ENCODE measurements at places on chromosomes 2 and 18.

GRCh38 chr2:142290931-142291330 lies 160.1 kb upstream of the LRP1B start:
- no peak for DNase-seq

- no peak for DNase-seq
Measured at GRCh38 chr2:222998459-222998858, 53.5 kb upstream of the KCNE4 start.

DNA sequence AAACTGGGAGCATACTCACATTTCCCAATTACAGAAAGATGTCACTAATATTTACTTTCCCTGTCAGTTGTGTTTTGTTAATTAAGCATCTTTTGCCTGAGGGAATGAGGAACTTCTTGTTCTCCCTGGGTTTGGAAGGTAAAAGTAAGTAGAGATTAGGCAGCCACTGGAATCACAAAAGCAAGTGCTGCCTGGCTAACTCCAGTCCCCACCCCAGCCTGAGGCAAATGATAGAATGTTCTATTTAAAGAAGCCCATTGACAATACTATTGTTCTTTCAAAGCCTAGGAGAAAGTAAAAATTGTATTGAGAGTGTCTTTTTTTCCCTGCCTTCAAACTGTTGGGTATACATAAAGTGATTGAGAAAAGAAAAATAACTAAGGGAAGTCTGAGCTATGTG lies 93.8 kb downstream of the MBD2 start:
- no peak for DNase-seq

DNA sequence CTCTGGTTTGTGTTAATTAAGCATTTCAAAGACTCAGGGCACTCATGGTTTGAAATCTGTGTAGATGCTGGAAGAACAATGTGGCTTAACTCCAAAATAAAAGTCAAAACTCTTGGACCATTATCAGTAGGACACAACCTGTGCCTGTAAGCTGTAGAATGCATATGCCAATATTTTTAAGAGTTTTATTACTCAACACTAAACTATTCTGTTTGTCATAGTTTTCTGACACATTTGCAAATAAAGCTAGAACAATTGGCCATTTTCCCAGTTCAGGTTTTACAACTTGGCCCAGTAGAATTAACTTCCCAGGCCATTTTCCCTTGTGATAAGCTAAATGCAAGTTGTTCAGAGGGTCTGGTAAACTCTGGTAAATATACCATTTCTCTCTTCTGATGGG lies 713.1 kb downstream of the CBLN2 start:
- DNase-seq = no peak

DNA sequence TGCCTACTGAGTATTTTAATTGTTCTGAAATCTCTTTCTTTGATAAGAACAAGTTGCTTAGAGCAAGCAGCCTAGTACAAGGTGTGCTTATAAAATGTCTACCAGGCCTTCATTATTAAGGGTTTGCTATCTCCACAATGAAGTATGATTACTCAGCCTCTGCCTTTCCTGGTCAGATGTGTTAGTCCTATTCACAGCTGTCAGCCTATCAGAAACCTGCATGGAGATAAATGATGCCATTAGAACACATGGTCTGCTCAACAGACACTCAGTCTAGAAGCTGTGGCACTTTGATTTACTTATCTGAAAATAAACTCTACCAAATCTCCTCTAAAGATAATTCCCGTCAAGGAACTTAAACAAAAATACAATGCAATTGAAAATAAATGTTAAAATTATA lies 448.7 kb downstream of the ERBB4 start:
- DNase-seq = no peak

DNA sequence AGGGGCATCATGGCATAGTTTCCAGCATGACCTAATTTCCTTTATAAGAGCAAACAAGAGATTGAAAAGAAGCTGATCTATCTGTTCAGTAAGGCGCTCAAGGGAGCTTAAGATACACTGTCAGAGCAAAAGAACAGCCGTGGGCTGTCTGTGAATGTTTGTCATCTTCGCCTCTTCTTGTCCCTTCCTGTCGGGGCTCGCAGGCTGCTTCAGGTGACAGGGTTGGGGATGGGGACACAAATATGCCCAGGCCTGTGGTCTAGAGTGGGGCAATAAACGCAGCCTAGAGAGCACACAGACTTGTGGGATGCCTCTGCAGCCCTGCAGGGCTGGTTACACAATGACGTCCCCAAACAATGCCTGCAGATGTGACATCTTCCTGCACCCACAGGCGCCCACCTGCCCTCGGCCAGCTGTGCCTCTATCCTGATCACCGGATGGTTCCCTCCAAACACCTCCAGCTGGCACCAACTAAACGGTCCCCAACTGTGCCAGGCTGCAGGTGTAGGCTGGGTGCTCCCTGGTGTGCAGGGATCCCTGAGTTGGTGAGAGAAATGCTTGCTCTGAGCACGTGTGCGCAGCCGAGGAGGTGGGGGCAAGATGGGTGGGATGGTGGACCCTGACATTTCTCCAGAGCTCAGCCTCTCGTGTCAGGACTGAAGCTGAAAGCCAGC lies 72.8 kb downstream of the EDAR start:
- no peak for DNase-seq

- DNase-seq = no peak
Measured at GRCh38 chr2:11616851-11617415, 53.1 kb downstream of the NTSR2 start.

- no peak for DNase-seq
Measured at GRCh38 chr18:35827275-35827902, 145.1 kb upstream of the RMP24 start.

GRCh38 chr18:75276818-75277609 lies 66.4 kb downstream of the TSHZ1 start:
- no peak for DNase-seq

- no peak for DNase-seq
Measured at GRCh38 chr2:221293949-221294742, 278.0 kb downstream of the EPHA4 start.

DNA sequence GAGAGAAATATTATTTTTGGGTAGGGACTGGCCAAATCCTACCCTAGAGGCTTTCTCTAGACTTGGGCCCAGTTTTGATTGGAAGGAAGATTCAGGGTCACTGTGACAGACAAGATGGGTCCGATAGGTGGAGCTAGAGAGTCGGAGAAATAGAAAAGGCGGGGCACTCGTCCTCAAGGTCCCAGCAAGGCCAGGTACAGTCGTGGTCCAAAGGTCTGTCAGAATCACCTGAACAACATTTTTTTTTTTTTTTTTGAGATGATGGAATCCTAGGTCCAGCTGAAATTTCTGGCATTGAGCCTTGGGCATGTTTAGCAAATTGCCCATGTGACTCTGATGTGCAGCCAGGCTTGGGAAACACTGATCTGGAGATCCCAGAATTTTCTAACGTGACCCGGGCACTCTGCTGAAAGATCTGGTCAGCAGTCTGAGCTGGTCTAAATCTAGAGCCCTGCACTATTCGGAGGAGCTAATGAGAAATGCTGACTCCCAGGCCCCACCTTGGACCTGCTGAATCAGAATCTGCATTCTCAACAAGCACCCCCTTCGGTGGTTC lies 23.0 kb upstream of the NTSR2 start:
- peak; percentile 75 for DNase-seq

- DNase-seq = no peak
Measured at GRCh38 chr18:7635948-7636347, 68.8 kb downstream of the PTPRM start.

- DNase-seq = no peak
Measured at GRCh38 chr2:86211033-86211795, 12.0 kb downstream of the MRPL35 start.

DNA sequence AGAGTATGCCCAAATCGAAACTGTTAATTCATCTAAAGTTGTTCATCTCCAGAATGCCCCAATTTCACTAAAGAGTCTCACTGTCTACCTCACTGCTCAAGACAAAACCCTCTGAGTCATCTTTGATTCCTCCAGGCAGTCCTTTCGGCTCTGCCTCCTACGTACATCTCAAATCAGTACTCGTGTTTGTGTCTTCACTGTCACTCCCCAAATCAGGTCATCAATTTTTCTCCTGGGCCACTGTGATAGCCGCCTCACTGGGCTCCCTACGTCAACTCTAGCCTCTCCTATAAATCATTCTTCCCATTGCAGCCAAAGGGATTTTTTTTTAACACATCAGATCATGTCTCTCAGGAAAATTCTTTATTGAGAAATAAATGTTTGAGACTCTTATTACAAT lies 42.1 kb upstream of the TTC39C start:
- peak; percentile 70 for DNase-seq

- DNase-seq = no peak
Measured at GRCh38 chr2:221817052-221817451, 244.9 kb upstream of the EPHA4 start.

Measured in CD4-positive, alpha-beta T cell treated with Interleukin-15 for 4 hours (primary cell).